IMR-90 (cell line): ENCODE measurements at places on chromosomes 2 and 18.

GRCh38 chr2:136013136-136013685 is 27.8 kb upstream of the DARS1 start:
- no peak for DNase-seq

GRCh38 chr2:223297788-223298187 is 245.8 kb downstream of the KCNE4 start:
- DNase-seq: no peak

DNA sequence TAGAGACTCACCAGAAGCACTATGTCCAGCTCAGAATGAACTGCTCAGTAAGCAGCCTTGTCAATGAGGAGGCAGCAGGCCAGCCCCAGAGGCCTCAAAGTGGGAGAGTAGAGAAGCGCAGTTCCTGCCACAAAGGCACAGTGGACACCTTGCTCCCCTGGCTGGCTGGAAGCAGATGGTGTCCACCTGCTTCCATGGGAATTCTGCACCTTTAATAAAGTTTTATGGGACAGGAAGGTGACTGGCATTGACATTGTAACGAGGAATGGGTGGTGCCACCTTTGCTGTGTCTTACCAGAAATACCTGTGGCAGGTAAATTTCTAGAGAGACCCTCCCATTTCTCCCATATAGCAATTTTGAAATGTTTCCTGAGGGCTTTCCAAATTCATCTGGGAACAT is 6.7 kb upstream of the IL1B start:
- DNase-seq: no peak

GRCh38 chr18:31683106-31683505 is 1.3 kb downstream of the B4GALT6 start:
- DNase-seq: no peak

DNA sequence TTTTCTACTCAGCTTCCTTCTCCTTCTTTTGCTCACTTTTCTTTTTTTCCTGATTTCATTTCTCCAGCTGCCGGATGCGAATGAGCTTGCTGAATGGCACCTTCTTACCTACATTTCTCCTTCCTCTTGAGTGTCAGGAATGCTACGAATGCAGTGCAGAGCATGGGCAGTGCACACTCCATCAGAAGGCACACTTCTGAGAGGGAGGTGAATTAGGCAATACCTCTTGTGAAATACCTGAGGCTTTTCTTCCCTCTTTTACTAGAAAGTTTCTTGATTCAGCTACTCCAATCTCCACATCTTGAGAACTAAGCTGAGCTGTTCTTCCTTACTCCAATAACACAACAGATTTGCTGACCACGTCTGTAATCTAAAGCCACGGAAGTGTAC is 51.1 kb downstream of the PLEKHM3 start:
- DNase-seq: no peak

DNA sequence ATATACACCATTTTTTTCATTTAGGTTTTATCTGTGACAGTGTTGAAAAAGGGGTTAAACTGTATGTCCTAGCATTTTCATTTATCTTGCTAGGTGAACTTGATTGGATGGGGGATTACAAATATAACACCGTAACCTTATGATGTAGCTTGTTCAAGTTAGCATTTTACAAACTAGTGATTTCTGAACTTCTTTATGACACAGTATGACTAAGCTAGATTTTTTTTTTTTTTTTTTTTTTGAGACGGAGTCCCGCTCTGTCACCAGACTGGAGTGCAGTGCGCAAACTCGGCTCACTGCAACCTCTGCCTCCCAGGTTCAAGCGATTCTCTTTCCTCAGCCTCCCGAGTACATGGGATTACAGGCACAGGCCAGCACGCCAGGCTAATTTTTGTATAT is 47.1 kb downstream of the KCMF1 start:
- DNase-seq: peak; percentile 29

DNA sequence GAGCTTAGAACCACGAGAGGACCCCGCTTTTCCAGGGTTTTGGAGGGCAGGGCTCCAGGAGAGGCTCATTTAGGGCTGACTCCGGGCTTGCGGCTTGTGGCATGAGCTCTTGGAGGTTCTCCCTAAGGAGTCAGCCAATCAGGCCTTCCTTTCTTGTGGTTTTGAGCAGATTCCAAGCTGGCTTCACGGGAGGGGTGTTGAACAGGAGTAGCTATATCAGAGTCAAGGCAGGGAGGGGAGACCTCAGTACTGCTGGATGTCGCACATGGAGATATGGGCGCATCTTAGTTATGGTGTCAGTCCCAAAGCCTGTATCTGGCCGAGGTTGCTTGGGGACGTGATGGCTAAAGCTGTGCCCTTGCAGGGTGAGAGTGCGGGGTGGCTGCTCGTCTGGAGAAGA is 98.6 kb downstream of the AGAP1 start:
- DNase-seq: no peak

DNA sequence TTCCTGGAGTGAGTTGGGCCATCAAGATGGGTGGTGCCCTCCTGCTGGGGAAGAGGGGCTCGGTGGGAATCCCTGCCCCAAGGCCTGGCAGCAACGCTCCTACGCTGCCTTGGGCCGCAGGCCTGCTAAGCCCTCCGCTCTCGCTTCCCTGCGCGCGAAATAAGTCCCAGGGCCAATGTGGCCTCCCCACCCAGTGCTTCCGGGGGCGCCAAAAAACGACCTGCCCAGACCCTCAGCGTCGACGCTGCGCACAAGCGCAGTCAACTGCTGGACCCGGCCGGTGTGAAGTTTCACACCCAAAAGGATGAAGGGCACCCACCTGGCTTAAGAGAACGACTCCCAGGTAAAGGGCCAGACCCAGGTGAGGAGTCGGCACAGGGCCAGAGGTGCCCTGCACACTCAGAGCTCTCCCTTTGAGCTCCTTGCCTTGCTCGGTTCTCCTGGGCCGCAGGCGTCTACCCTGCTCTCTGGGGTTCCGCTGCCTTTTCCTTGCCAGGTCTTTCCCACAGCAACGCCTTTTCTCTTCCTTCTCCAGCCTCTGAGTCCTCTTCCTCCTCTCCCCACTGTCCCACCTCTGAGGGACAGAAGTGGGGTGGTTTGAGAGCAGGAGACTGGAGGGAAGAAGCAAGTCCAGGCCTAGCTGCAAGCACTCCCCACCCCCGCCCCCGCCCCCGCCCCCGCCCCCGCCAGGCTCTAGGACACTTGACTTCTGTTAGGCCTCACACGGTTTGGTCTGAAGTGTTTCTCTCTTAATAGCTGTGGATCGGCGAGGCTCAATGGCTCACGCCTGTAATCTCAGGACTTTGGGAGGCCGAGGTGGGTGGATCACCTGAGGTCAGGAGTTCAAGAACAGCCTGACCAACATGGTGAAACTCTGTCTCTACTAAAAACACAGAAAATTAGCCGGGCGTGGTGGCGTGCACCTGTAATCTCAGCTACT is at the start of gene DNAJC5G:
Gene DNAJC5G (plus strand): TSS at position 223 of the 940 bp plus-strand sequence. CDS start 1,296 bp downstream, outside the sequence.
- no peak for DNase-seq

DNA sequence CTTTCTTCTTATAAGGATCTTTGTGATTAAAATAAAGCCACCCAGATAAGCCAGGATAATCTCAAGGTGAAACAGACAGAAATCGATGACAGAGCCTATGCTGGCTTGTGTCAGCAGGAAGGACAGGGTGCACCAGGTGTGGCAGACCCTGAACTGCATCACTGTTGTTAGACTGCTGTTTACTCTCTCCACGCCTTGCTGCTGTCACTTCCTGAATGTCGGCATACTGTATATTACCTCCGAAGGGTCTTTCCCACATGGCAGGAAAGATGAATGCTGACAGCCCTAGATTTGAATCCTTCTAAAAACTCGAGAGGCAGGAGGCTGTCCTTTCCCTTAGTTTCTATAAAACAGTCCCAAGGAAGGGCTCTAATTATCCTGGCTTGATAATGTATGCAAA is 18.9 kb upstream of the TMEM163 start:
- no peak for DNase-seq

- no peak for DNase-seq
Measured at GRCh38 chr2:155215037-155215707, 516.7 kb downstream of the KCNJ3 start.

GRCh38 chr2:85462322-85462721 is 43.8 kb downstream of the SH2D6 start:
- DNase-seq: no peak

GRCh38 chr2:37532503-37532902 is 138.9 kb downstream of the CDC42EP3 start:
- DNase-seq: no peak

- DNase-seq: no peak
Measured at GRCh38 chr2:28833740-28834470, 23.3 kb downstream of the SPDYA start.

- DNase-seq: peak; percentile 68
Measured at GRCh38 chr2:47631792-47632398, 151.1 kb upstream of the MSH6 start.

DNA sequence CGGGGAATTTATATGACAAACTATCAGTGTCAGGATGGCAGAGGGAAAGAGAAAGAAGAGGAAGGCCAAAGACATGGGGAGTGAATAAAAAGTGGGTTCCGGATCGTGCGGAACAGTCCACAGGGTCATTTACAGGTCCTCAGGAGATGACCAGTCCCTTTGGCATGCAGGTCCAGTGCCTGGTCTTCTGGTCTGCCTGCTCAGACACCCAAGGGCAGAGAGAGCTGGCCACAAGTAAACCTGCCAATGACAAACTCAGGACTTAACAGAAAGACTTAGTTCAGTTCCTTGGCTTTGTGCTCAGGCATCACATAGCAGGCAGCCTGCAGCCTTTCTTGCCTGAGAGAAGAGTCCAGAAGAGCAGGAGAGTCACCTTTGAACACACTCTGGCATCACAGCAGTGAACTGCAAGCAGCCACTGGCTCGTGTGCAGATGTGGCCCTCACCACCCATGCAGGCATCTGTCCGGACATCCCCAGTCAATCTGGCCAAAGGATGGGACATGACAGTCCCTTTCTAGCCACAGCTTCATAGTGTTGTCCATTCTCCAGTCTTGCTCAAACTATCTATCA is 14.0 kb downstream of the TMEM127 start:
- peak; percentile 97 for DNase-seq

GRCh38 chr2:241764275-241765241 is 12.1 kb upstream of the GAL3ST2 start:
- no peak for DNase-seq

GRCh38 chr2:145503511-145503910 is 983.6 kb upstream of the ZEB2 start:
- peak; percentile 4 for DNase-seq

DNA sequence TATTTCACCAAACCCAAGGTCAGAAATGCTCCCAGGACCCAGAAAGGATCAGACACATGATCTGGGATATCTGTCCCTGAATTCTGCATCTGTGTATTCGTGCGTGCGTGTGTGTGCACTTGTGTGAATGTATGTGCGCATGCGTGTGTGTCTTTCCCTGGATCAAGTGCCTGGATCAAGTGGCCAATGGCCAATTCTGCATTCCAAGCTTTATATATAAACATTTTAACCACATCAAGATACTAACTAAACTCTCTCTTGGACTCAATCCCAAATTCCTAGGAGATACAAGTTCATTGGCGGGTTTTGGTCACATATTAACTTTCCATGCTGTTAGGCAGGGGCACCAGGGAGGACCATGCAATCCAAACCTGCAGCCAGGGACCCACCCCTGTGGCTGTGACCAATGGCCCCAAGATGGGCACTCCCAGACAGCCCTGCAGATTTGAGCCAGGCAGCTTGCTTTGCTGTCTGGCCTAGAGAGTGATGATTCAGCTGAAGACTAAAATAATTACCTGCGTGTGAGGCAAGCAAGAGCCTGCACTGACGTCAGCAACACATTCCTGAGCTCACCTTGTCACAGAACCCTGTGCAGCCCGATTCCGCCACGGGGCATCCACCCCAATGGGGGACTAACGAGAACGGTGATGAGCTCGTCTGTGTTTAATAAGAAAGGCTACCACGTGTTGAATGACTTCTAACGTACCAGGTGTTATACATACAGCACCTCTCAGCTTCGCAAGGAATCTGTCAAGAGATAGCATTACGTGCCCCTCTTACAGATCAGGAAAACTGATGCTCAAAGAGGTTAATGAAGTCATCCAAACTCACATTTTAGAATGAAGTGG is 45.3 kb upstream of the ROCK2 start:
- peak; percentile 97 for DNase-seq

DNA sequence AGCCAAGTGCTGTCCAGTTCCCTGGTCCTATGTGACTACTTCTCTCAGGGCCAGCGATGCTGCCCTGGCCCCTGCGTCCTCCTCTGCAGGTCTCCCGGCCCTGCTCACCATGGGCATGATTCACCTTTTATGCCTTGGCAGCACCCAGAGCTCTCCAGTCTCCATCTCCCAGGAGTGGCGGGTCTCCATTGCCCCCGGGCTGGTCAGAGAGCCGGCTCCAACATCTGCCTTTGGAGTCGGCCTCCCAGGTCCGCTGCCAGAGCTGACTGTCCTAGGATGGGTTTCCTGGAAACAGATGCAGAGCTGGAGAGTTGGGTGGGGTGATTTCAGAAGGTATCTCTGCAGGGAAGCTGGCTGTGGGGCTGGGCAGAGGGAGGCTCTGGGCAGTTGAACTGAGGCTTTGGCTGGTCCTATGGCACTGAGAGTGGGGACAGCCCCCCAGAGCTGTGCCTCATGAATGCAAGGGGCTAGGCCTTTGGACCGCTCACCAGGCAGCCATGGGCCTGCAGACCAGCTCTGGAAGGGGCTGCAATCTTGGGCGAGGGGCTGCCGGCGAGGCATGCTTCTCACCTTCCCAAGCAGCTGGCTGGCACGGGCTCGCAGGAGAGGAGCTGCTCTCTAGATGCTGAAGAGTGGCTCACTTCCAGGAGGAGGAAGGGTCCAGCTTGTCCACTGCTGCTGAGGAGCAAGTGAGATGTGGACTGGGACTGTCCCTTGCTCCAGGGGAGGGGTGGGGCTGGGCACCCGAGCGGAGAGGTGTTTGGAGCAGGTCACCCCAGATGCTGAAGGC is 59.8 kb upstream of the HS6ST1 start:
- DNase-seq: no peak

DNA sequence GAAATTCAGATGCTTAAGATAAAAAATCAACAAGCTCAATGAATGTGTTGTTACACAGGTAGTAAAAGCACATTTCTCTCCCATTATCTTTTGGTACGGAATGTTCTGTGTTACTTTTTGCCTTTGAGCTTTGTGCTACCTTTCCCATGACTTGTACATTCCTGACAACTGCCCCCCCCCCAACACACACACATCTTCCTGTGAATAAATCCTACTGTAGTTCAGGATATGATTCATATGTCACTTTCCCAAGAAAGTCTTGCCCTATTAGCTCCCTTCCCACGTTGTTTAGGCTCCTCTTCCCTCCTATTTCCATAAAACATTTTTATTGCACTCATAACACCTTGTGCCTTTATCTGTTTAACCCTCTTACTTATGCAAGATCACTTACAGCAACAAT is 442.6 kb upstream of the LRATD1 start:
- peak; percentile 0 for DNase-seq

DNA sequence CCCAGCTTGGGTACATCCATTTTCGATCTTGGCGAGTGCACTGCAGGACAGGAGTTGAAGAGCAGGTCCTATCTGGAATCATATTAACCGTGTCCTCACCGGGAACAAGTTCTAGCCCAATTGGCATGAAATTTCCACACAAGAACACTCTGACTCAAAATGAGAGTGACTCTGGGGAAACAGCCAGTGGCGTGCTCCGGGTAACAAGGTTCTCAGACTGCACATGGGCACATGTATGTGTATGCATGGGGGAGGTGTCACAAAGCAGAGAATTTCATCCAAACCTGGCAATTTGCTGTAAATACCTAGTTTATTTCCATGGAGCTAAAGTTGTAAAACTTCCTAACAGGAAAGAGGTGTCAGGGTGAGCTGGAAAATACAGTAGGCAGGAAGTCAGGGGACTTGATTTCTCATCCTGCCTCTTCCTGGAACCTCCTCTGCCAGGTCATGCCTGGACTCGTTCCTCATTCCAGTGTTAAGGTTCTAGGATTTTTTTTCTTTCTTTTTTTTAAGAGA is 1.7 kb downstream of the TUBB6 start:
- no peak for DNase-seq
